HAP-1 (cell line): ENCODE measurements at places on chromosomes 13 and 19.

- peak; percentile 57 for DNase-seq
These were observed 5.4 kb downstream of the RNU6-9 start for GRCh38 chr19:898663-899062.

DNA sequence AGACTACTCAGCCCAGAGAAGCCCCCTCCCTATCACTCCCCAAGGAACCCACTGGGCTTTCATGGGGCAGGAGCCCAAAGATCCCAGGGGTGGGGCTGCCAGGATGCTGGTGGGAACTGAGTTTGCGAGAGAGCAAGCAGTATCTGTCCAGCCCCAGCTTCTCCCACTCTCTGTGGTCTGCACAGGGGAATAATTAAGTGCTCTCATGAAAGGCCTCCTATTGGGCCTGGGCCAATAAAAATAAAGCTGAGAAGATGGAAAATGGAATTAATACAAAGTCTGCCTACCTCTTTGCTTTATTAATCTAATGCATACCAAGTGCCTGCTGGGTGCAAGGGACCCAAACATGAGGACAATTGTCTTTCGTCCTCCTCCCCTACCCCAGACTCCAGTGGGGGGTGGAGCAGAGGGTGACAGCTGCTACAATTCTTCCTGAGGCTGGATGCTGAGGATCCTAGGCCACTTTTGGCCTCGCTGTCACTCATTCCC, 5.4 kb downstream of the DDX39A start:
- DNase-seq, result peak; percentile 32

DNA sequence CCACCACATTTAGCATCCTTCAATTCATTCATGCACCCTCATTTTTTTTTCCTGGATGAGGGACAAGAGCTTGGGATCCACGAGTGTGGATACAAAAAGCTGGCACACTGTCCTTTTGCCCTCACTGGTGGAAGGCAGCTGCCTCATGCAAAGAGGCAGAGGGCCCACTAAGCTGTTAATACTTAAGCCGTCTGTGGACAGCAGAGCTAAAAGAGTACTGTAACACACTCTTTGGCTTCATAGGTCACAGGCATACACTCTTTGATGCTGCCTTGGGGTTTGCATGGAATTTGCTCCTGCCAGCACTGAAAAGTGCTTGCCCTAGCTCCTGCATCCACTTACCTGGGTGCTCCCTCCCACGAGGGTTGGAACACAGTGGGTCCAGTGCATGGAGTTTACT, 978.4 kb upstream of the SPRY2 start:
- DNase-seq, result no peak

GRCh38 chr13:108120302-108120701, 95.0 kb downstream of the LIG4 start:
- DNase-seq, result peak; percentile 44

DNA sequence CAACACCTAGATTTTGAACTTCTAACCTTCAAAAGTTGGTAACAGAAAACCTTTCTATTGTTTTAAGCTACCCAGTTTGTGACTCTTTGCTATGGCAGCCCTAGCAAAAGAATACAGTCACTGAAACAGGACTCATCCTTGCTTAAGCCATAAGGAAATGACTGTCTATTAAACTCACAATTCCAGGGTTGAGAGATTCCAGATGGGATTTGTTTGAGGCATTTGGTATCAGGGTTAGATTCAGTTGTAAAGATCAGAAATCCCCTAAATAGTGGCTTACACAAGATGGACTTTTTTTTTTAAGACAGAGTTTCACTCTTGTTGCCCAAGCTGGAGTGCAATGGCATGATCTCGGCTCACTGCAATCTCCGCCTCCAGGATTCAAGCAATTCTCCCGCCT, 41.1 kb upstream of the RGCC start:
- DNase-seq, result no peak

- DNase-seq, result peak; percentile 37
These were observed 324.0 kb downstream of the GPC5 start for GRCh38 chr13:91722267-91722884.

DNA sequence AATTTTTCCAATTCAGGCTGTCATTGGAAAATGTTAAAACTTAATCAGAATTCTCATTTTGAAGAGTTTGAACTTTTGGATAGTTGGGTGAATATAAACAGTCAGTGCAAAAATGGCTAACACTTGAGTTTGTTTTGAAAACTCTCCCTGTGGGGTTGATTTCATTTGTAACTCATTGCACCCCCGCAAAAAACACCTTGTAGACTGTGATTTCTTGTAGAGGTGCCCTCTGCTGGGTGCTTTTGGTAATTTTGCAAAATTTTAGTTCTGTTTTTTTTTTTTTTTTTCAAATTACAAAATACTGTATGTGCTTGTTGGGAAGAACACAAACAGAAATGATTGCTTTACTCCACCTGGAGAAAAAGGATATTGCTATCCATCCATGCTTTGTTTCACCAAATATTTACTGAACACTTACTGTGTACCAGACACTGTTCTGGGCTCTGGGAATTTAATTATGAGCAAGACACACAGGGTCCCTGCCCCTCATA, 28.2 kb upstream of the GPI start:
- DNase-seq, result peak; percentile 50

DNA sequence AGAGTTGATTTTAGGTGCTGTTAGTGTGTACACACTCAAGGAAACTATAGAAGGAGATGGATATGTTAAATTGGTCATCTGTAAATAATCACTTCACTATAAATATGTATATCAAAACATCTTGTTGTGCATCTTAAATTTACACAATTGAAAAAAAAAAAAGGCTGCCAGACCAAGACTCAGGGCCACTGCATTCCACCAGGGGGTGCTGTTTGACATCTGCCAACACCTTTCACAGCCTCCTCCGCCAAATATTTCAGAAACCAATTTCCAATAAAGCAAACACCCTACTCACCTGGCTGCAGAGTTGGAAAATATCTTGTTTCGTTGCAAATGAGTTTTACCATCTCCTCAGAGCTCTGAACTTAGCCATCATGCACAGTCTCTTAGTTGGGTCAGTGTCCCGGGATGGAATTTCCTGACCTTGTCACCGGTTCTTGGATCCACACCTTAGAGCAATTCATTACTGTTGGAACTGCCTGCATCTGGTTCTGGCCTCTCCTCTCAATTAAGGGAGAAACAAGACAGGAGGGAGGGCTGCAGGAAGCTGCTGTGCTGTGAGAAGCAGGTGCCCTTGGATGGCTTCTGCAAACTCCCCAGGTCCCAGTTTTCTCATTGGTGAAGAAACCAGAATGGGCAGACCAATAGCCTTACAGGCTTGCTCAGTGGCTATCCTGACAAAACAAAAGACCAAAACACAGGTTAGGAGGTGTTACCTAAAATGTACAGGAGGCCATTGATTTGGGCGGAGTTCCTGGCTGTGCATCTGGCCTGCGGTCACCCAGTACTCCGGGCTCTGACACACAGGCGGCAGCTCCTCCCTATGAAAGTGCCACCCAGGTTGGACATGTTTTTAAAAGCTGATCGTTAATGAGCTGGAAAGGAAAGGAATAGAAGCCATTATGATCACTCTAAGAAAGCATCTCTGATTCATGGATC, 746.6 kb downstream of the UQCRFS1 start:
- DNase-seq, result peak; percentile 54

GRCh38 chr13:50357586-50358118, 342.4 kb downstream of the KCNRG start:
- peak; percentile 51 for DNase-seq

- DNase-seq, result peak; percentile 38
These were observed 92.7 kb downstream of the LHFPL6 start for GRCh38 chr13:39510316-39510695.

- no peak for DNase-seq
These were observed 811.5 kb upstream of the ATXN8OS start for GRCh38 chr13:69296130-69296529.

- no peak for DNase-seq
These were observed 3.0 kb upstream of the INSL3 start for GRCh38 chr19:17824339-17824738.

DNA sequence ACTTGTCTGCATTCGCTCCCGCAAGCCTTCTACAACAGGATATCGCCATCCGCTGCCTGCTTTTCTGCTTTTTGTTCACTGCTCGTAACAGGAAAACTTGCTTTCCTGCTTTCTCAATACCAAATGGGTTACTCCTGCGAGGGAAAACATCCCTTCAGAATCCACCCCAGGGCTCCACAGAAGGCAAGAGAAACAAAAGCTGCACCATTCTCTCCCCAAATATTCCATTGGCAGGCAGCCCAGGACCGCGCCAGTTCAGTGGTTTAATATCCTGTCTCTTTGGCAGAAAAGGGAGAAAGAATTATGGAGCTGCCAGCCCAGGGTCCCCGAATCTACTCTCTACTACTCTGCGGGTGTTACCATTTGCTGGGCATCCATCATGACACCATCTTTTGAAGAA, 84.7 kb upstream of the DOCK9 start:
- DNase-seq, result peak; percentile 39

GRCh38 chr13:30235216-30235615, 72.1 kb downstream of the KATNAL1 start:
- no peak for DNase-seq

DNA sequence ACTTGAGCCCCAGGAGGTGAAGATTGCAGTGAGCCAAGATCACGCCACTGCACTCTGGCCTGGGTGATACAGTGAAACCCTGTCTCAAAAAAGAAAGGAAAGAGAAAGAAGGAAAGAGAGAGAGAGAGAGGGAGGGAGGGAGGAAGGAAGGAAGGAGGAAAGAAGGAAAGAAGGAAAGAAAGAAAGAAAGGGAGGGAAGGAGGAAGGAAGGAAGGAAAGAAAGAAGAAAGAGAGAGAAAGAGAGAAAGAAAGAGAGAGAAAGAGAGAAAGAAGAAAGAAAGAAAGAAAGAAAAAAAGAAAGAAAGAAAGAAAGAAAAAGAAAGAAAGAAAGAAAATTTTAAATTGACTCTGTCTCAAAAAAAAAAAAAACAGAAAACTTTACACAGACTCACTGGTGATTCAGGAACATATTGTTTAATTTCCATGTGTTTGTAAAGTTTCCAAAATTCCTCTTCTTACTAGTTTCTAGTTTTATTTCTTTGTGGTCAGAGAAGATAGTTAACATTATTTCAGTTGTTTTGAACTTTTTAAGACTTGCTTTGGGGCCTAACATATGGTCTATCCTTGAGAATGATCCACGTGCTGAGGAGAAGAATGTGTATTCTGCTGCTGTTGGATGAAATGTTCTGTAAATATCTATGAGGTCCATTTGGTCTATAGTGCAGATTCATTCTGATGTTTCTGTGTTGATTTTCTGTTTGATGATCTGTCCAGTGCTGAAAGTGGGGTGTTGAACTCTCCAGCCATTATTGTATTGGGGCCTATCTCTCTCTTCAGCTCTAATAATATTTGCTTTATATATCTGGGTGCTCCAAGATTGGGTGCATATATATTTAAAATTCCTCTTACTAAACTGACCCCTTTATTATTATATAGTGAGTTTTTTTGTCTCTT, 204.4 kb upstream of the SERP2 start:
- DNase-seq, result no peak

DNA sequence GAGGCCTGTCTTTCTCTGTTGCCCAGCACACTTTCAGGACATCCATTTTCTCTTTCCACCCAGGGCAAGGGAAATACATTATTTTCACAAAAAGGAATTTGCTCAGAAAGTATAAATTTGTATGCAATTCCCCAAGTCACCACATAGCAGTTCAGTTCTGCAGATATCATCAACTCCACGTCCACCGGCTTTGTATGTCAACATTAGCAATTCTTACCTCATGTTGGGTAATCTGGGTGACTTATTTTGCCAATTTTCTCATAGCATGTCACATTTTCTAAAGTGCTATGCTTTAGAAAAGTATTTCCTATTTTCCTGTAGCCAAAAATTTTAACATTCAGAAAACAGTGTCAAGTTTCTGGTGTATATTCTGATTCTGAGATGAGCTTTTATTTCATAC, 501.8 kb downstream of the EFNB2 start:
- DNase-seq, result no peak

- no peak for DNase-seq
These were observed 17.1 kb downstream of the GPATCH1 start for GRCh38 chr19:33098055-33098534.

- no peak for DNase-seq
These were observed 376.9 kb upstream of the SPRY2 start for GRCh38 chr13:80717776-80718175.

- no peak for DNase-seq
These were observed 2.8 kb upstream of the FCGBP start for GRCh38 chr19:39937094-39937720.

DNA sequence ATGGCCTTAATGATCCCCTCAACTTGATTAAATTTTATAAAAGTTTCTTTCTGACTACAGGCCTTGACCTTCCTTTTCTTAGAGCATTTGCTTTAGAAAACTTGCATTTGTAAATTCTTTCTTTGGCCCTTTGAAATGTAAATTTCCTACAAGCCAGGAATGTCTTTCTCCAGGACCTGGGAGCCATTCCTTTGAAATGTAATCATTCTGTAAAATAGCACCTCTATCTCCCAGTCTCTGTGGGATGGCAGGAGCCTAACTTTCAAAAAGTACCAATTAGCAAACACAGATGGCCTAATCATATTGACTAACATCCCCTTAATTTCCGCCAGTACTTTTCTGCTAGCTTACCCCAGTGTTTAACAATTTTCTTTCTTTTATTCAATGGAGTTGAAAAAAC, 1394.2 kb upstream of the ATXN8OS start:
- peak; percentile 98 for DNase-seq

- DNase-seq, result no peak
These were observed 149.1 kb downstream of the KLF12 start for GRCh38 chr13:73984949-73985691.

- no peak for DNase-seq
These were observed 9.5 kb downstream of the SERPINE3 start for GRCh38 chr13:51349016-51349415.

DNA sequence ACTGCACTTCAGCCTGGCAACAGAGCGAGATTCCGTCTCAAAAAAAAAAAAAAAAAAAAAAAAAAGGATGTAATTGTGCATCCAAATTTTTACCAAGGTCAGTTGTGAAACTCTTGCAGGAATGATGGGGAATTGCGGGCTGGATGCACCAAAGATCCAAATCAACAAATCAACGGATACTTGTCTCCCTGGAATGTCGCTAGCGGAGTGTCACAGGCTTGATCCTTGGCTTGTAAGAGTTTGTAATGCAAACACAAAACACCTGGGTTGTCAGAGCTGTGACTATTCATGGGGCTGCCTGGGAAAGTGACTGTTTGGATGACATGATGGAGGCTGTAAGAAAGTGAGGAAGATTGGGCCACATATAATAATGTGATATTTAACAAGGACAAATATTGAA, 4.2 kb downstream of the KANK3 start:
- DNase-seq, result no peak

DNA sequence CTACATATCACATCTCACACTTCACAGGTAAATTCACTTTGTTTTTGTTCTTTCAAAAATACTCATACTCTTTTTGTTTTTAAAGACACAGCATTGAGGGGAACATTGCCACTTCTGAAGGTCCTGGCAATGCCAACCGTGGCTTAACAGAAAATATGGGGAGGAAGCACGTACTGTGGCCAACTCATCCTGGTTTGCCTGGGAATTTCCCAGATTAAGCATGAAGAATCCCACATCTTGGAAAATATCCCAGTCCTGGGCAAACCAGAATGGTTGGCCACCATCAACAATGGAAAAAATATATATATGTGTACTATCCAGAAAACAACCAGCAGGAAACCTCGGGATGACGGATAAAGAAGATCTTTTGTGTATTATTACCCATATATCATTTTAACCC, 1032.2 kb upstream of the SLC10A2 start:
- no peak for DNase-seq
